ENCODE measurements at places on chromosomes 7 and 10.

- no peaks in the 10 kb centered on the region for H3K4me1 ChIP-seq
- DNase-seq, result no peak
- no peak overlapping the region for H3K27ac ChIP-seq
- H3K4me3 ChIP-seq, result no peak overlapping the region
- H3K27me3 ChIP-seq, result no peaks in the 10 kb centered on the region
Measured at GRCh38 chr7:72268796-72269195, 143.3 kb downstream of the CALN1 start.

GRCh38 chr10:93438613-93439253 is 43.4 kb downstream of the MYOF start:
- H3K36me3 ChIP-seq, result no peaks in the 10 kb centered on the region
- no peak for DNase-seq
- no peaks in the 10 kb centered on the region for H3K27me3 ChIP-seq
- H3K27ac ChIP-seq, result no peak overlapping the region
- H3K4me3 ChIP-seq, result no peak overlapping the region

- no peak overlapping the region for H3K4me3 ChIP-seq
- no peaks in the 10 kb centered on the region for H3K36me3 ChIP-seq
- peaks cover 18% of the 10 kb centered on the region for H3K4me1 ChIP-seq
Measured at GRCh38 chr7:1596181-1597043, 26.6 kb upstream of the PSMG3 start.

DNA sequence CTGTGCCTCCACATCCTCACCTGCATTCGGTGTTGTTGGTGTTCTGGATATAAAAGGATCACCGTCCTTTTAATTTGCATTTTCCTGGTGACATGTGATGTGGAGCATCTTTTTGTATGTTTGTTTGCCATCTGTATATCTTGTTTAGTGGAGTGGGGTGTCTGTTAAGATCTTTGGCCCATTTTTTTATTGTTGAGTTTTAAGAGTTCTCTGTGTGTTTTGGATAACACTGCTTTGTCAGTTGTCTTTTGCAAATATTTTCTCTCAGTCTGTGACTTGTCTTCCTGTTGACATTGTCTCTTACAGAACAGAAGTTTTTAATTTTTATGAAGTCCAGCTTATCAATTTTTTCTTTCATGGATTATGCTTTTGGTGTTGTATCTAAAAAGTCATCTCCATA is 38.5 kb downstream of the DYNC2I1 start:
- no peak for DNase-seq
- H3K4me1 ChIP-seq, result no peaks in the 10 kb centered on the region
- no peak overlapping the region for H3K4me3 ChIP-seq
- no peak overlapping the region for H3K27ac ChIP-seq
- peaks cover 34% of the 10 kb centered on the region for H3K36me3 ChIP-seq

DNA sequence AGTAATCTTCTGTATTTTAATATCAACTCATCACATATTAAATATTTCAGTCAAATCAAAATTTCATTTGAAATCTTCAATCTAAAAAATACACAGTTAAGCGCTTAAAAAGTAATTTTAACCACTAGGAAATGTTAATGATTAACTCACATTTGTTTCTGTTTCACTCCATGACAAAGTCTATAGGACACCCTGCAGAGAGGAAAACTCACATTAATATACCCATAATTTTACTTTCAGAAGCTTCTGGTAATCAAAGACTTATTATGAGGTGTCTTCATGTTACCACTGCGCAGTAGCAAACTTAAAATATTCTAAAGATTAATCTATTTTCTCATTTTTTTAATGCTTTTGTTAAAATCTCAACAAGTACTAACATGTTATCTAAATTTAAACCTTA is 41.0 kb upstream of the ZNF518A start:
- H3K27me3 ChIP-seq, result peaks cover 14% of the 10 kb centered on the region
- H3K36me3 ChIP-seq, result peaks cover 17% of the 10 kb centered on the region
- peaks cover 3% of the 10 kb centered on the region for H3K4me1 ChIP-seq
- no peak for DNase-seq
- peak overlapping the region; percentile 98 for H3K27ac ChIP-seq
- peak overlapping the region; percentile 60 for H3K4me3 ChIP-seq

- H3K4me3 ChIP-seq, result peak overlapping the region; percentile 96
- H3K27me3 ChIP-seq, result no peaks in the 10 kb centered on the region
- no peaks in the 10 kb centered on the region for H3K36me3 ChIP-seq
- H3K4me1 ChIP-seq, result peaks cover 19% of the 10 kb centered on the region
Measured at GRCh38 chr7:12687718-12688171, 312 bp downstream of the ARL4A start.

- no peak overlapping the region for H3K4me3 ChIP-seq
- no peak overlapping the region for H3K27ac ChIP-seq
- H3K4me1 ChIP-seq, result no peaks in the 10 kb centered on the region
- no peaks in the 10 kb centered on the region for H3K36me3 ChIP-seq
- DNase-seq, result no peak
Measured at GRCh38 chr10:59432207-59432900, 70.0 kb upstream of the FAM13C start.

- H3K4me3 ChIP-seq, result no peak overlapping the region
- no peak overlapping the region for H3K27ac ChIP-seq
- H3K4me1 ChIP-seq, result peaks cover 22% of the 10 kb centered on the region
- H3K36me3 ChIP-seq, result peaks cover 80% of the 10 kb centered on the region
Measured at GRCh38 chr10:6224781-6225180, 22.0 kb downstream of the PFKFB3 start.

DNA sequence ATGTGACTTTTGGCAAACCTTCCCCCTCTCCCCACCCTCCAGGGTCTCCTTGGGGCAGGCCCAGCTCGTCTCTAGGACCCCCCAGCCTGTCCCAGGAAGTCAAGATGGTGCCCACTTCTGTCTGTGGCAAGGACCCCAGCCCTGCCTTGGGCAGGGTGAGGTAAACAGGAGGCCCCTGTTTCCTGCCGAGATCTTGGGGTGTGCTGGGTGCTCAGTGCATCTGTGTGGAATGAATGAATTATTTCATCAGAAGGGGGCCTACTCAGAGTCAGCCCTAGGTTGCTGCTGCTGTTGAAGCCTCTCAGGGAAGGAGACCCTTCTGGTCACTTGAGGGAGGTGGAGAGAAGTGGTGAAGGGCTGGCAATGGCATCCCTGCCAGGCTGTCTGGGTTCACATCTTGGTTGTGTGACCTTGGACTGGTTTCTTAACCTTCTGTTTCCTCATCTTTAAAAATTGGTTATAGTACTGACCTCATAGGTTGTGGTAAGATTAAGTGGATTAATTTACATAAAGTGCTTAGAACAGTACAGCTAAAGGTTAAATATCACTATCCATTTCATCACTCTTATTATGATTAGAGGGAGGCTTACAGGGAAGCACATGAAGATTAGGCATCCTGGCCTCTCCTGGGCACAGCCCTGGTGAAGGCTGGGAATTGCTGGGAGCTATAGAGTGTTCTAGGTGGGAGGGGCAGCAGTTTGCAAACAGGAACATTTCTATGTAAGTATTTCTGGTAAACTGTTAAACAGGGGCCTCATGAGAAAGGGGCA is 67.7 kb downstream of the ZMIZ1 start:
- no peaks in the 10 kb centered on the region for H3K27me3 ChIP-seq
- peaks cover 74% of the 10 kb centered on the region for H3K4me1 ChIP-seq
- peak overlapping the region; percentile 90 for H3K27ac ChIP-seq
- DNase-seq, result no peak

DNA sequence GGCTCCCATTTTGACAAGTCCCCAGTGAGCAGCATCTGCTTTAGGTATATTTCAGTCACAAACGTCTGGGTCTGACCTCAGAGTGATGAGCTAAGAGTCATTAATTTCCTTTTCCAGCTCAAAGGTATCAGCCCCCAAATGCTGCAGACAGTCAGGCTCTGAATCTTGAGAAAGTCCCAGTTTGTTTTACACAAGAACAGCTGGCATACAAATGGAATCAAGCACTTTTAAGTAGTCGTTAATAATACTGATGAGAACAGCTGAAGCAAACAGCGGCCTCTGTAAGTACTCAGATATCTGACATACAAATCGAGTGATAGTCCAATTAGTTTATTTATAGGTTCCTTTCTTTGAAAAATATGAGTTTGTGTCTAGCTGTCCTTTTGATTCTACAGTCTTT is 49.4 kb upstream of the MSRB2 start:
- no peak overlapping the region for H3K27ac ChIP-seq
- H3K36me3 ChIP-seq, result no peaks in the 10 kb centered on the region
- peaks cover 29% of the 10 kb centered on the region for H3K27me3 ChIP-seq
- no peak overlapping the region for H3K4me3 ChIP-seq

- H3K4me3 ChIP-seq, result no peak overlapping the region
- no peaks in the 10 kb centered on the region for H3K4me1 ChIP-seq
- H3K27me3 ChIP-seq, result peaks cover 5% of the 10 kb centered on the region
- H3K27ac ChIP-seq, result no peak overlapping the region
- no peak for DNase-seq
Measured at GRCh38 chr10:26138613-26139012, 78.0 kb upstream of the GAD2 start.

DNA sequence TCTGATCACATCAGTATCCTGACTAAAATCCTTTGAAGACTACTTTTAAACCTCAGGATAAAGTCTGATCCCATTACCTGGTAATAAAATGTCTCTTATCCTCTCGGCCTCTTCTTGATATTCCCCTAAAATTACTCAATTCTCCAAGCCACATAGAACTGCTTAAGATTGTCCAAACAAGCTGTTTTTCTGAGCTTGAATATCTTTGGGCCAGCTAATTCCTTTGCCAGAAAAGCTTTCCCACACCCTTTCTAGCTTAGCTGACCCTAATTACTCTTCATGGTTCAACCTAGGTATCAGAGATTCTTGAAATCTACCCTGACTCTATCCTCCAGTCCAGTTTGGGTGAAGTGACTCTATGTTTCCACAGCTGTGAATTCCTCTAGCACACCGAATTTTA is 328.6 kb downstream of the CRPPA start:
- no peak for DNase-seq
- H3K27me3 ChIP-seq, result no peaks in the 10 kb centered on the region
- no peaks in the 10 kb centered on the region for H3K36me3 ChIP-seq
- H3K27ac ChIP-seq, result no peak overlapping the region

- H3K4me1 ChIP-seq, result no peaks in the 10 kb centered on the region
- H3K36me3 ChIP-seq, result no peaks in the 10 kb centered on the region
- no peaks in the 10 kb centered on the region for H3K27me3 ChIP-seq
- no peak overlapping the region for H3K27ac ChIP-seq
Measured at GRCh38 chr7:48274662-48275061, 103.4 kb downstream of the ABCA13 start.

DNA sequence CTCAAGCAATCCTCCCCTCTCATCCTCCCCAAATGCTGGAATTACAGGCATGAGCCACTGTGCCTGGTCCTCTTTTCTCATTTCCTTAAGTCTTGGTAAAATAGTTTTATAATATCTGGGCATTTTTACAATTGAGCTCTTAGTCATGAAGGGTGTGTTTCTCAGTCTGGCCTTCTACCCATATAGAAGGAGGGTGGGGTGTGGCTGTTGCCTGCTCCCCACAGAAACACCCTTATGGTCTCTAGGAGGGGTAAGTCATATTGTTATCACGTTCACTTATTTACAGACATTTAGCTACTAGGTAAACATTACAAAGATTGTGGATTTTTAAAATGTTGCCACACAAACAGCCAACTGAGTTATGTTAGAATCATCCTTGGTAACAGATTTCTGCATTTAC is 6.7 kb upstream of the OTUD1 start:
- no peak overlapping the region for H3K4me3 ChIP-seq
- H3K27ac ChIP-seq, result no peak overlapping the region
- H3K27me3 ChIP-seq, result no peaks in the 10 kb centered on the region
- H3K36me3 ChIP-seq, result no peaks in the 10 kb centered on the region
- H3K4me1 ChIP-seq, result no peaks in the 10 kb centered on the region
- DNase-seq, result no peak

DNA sequence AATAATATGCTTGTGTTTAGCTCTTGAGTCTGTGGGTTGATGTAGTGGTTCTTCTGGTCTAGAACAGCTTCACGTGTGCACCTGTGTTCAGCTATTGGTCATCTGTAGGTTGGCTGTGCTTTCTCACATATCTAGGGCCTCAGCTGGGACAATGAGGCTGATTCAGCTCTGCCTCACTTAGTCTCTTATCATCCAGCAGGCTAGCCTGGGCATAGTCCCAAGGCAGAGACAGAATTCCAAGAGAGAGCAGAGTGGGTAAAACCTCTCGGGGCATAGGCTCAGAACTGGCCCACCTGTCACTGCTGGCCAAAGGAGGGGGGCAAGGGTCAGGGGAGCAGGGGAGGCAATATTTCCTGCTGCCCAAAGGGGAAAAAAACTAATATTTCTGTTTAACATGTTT is 32.0 kb upstream of the MXI1 start:
- peaks cover 2% of the 10 kb centered on the region for H3K4me1 ChIP-seq
- no peak overlapping the region for H3K27ac ChIP-seq
- DNase-seq, result no peak
- H3K27me3 ChIP-seq, result peaks cover 90% of the 10 kb centered on the region
- no peak overlapping the region for H3K4me3 ChIP-seq
- H3K36me3 ChIP-seq, result no peaks in the 10 kb centered on the region

- H3K4me3 ChIP-seq, result no peak overlapping the region
- no peaks in the 10 kb centered on the region for H3K36me3 ChIP-seq
- no peaks in the 10 kb centered on the region for H3K4me1 ChIP-seq
- no peaks in the 10 kb centered on the region for H3K27me3 ChIP-seq
- no peak overlapping the region for H3K27ac ChIP-seq
Measured at GRCh38 chr10:1210667-1211066, 154.5 kb downstream of the WDR37 start.

- DNase-seq, result no peak
- no peaks in the 10 kb centered on the region for H3K4me1 ChIP-seq
- H3K27ac ChIP-seq, result no peak overlapping the region
- no peak overlapping the region for H3K4me3 ChIP-seq
- no peaks in the 10 kb centered on the region for H3K27me3 ChIP-seq
Measured at GRCh38 chr10:58767652-58768051, 255.0 kb downstream of the BICC1 start.

- no peaks in the 10 kb centered on the region for H3K4me1 ChIP-seq
- H3K4me3 ChIP-seq, result no peak overlapping the region
- H3K27ac ChIP-seq, result no peak overlapping the region
- DNase-seq, result no peak
- H3K27me3 ChIP-seq, result no peaks in the 10 kb centered on the region
Measured at GRCh38 chr7:33550979-33551378, 354.4 kb upstream of the BMPER start.

DNA sequence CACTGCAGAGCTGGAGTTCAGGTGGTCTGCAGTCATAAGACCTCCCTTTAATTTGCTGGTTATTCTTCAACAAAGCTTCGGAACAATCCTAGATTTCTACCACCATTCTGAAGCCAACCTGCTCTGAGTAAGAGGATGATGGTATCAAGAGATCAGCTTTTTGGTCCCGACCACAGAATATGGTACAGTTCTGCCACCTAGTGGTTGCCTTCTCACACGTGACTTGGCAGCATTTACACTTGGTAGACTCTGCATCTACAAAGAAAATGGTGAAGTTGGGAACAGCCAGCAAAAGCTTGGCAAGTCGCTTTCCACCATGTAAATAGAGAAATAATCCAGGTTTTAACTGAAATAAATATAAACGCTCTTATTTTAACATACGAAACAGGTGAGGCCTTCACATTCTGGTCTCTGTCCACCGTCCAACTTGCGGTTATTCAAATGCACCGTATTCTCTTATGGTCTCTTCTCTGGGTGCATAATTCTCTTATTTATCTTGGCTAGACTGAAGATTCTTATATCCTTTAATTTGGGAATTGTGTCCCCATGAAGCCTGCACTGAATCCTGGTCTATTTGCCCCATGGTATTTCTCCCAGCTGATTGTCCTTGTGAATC is 173.9 kb upstream of the GRM3 start:
- H3K4me3 ChIP-seq, result no peak overlapping the region
- no peaks in the 10 kb centered on the region for H3K4me1 ChIP-seq
- no peaks in the 10 kb centered on the region for H3K36me3 ChIP-seq
- no peak for DNase-seq
- H3K27me3 ChIP-seq, result no peaks in the 10 kb centered on the region
- H3K27ac ChIP-seq, result no peak overlapping the region

GRCh38 chr7:25272265-25272664 is 44.0 kb upstream of the NPVF start:
- H3K36me3 ChIP-seq, result no peaks in the 10 kb centered on the region
- H3K4me3 ChIP-seq, result no peak overlapping the region
- DNase-seq, result no peak
- H3K4me1 ChIP-seq, result no peaks in the 10 kb centered on the region
